Mesenchymal stem cell (in vitro differentiated cells and primary cell): ENCODE measurements at places on chromosomes 4 and X.

DNA sequence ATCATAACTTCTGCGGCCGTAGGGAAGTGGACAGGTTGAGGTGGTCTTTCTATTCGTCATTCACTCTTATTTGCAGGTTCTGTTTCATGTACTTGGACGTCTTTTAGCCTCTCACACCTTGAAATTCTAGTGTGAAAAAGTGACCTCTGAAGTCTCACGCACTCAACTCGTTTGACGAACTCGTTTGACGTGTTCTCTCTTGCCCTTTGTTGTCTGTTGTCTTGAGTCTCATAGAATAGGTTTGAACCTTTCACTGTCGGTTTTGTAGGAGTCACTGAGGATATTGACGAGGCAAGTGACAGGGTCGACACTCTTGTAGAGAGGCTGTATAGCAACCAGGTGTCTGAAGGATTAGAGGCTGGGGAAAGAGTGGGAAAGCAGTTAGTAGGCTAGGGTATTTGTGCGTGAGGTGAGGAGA lies 1.1 kb upstream of the PGRMC2 start:
- DNase-seq, result peak; percentile 47
- H3K36me3 ChIP-seq, result no peaks in the 10 kb centered on the region
- H3K27ac ChIP-seq, result peak overlapping the region; percentile 98
- H3K4me3 ChIP-seq, result peak overlapping the region; percentile 78
- H3K27me3 ChIP-seq, result no peaks in the 10 kb centered on the region

DNA sequence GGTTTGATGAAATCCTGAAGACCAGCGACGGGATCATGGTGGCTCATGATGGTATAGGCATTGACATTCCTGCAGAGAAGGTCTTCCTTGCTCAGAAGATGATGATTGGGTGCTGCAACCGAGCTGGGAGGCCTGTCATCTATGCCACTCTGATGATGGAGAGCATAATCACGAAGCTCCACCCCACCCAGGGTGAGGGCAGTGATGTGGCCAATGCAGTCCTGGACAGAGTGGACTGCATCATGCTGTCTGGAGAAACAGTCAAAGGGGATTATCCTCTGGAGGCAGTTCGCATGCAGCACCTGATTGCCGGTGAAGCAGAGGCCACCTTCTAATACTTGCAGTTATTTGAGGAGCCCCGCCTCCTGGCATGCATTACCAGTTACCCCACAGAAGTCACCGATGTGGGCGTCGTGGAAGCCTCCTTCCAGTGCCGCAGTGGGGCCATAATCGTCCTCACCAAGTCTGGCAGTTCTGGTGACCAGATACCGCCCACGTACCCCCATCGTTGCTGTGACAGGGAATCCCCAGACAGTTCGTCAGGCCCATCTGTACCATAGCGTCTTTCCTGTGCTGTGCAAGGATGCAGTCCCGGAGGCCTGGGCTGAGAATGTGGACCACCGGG lies 140.1 kb downstream of the EDA2R start:
- H3K36me3 ChIP-seq, result no peaks in the 10 kb centered on the region
- no peaks in the 10 kb centered on the region for H3K27me3 ChIP-seq
- no peak overlapping the region for H3K4me3 ChIP-seq
- no peak overlapping the region for H3K27ac ChIP-seq

GRCh38 chrX:10112510-10112909 lies 44.3 kb upstream of the CLCN4 start:
- no peak for DNase-seq
- H3K27me3 ChIP-seq, result peaks cover 5% of the 10 kb centered on the region
- H3K4me1 ChIP-seq, result peaks cover 1% of the 10 kb centered on the region
- H3K27ac ChIP-seq, result no peak overlapping the region

- no peak overlapping the region for H3K27ac ChIP-seq
- H3K36me3 ChIP-seq, result no peaks in the 10 kb centered on the region
- DNase-seq, result no peak
- no peak overlapping the region for H3K4me3 ChIP-seq
Observed at GRCh38 chr4:167035390-167035789, 198.9 kb downstream of the SPOCK3 start.

DNA sequence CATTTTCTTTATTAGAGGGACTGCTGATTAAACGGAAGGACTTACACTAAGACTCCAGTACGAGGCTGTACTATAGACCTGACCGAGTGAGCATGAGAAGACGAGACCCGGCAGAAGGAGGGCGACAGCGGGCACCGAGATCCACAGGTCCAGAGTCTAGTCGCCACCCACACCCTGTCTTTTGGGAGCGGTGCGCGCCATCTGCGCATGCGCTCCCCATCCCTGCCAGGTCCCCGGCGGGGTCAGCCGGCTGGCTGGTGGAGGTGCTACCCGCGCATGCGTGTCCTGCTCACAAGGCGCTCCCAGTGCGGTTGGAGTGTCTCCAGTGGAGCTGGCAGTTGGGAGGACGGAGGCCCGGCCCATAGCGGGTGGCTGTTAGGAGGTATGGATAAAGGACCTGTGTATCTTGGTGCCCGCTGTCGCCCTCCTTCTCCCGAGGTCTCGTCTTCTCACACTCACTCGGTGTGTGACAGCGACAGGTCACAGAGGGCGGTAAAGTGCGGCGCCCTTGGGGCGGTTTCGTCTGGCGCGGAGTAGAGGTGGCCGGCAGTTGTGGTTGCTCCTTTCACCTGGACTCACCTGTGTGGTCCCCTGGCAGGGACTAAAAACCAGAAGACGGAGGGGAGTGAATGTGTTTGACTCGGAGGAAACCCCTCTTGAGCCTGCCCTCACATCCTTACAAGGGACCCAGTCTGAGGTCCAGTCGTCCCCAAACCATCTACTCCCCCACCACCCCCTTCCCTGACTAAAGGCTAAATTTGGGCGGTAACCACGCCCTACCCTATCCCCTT lies 7.6 kb upstream of the HSD17B10 start:
- peak overlapping the region; percentile 26 for H3K4me3 ChIP-seq
- peaks cover 47% of the 10 kb centered on the region for H3K27me3 ChIP-seq
- no peak overlapping the region for H3K27ac ChIP-seq
- H3K36me3 ChIP-seq, result no peaks in the 10 kb centered on the region
- peaks cover 7% of the 10 kb centered on the region for H3K4me1 ChIP-seq

DNA sequence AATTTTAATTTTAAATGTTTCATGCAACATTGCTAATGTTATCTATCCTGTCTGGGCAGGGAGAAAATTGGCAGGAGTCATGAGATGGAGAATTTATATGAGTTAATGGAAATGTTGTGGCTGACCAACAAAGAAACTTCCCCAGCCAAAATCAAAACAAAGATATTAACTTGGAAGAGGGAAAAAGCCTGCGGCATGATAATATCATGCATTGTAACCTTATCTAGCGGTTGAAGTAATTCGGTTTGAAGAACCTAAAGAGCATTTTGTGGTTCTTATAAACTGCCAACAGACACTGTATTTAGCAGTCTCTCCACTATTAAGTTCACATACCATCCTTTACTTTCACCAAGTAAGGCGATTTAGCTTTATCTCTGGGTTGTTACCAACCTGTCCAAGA lies 42.3 kb downstream of the DKK2 start:
- no peaks in the 10 kb centered on the region for H3K27me3 ChIP-seq
- H3K27ac ChIP-seq, result no peak overlapping the region
- no peaks in the 10 kb centered on the region for H3K4me1 ChIP-seq
- H3K4me3 ChIP-seq, result no peak overlapping the region
- no peak for DNase-seq

DNA sequence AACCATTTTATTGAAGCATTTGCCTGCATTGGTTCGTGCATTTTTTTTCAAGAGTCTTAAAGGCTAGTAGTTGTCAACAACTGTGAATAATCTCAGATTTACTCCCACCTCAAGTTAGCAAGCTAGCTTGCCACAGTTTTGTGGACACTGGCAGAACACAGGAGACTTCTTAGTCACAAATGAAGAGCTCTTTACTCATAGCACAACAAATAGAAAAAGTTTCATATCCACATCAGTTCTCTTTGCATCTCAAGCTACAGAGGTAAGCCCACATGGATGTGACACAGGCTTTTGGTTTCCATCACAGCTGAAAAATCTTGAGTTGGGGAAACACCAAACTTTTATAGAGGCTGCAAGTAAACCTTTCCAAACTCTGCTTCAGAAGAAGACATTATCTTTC lies 2315.7 kb upstream of the TENM3 start:
- no peaks in the 10 kb centered on the region for H3K27me3 ChIP-seq
- no peaks in the 10 kb centered on the region for H3K4me1 ChIP-seq
- H3K27ac ChIP-seq, result no peak overlapping the region
- H3K4me3 ChIP-seq, result no peak overlapping the region

DNA sequence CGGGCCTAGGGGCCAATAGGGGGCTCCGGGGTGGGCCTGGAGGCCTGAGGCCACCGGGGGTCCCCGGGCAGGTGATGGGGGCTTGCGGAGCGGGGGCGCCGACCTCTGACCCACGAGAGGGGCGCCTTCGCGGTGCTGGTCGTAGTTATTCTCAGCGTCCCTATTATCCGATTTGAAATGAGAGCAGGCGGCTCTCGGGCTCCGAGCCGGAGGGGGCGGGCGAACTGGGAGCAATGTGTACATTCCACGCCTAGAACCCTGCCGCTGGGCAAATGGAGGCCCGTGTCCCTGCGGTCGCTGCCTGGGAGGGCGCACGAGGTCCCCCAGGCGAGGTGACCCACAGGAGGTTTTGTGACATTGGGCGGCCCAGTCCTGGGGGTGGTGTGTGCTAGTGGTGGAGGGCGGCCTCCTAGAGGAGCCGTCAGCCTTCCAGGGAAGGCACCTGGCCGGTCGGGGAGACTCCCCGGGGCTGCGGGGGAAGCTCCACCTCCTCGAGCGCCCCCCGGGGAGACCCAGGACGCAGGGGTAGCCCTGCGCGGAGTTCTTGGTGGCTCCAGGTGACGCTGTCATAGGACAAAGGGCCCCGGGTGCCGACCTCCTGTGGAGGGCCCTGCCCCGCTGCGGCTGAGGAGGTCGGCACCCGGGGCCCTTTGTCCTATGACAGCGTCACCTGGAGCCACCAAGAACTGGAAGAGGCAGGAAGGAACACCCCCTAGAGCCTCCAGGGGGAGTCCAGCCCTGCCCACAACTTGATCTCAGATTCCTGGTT lies 102.6 kb upstream of the PRKX start:
- peak; percentile 34 for DNase-seq
- no peaks in the 10 kb centered on the region for H3K27me3 ChIP-seq
- H3K4me3 ChIP-seq, result peak overlapping the region; percentile 56
- H3K27ac ChIP-seq, result peak overlapping the region; percentile 35
- H3K4me1 ChIP-seq, result peaks cover 6% of the 10 kb centered on the region
- peaks cover 6% of the 10 kb centered on the region for H3K36me3 ChIP-seq

DNA sequence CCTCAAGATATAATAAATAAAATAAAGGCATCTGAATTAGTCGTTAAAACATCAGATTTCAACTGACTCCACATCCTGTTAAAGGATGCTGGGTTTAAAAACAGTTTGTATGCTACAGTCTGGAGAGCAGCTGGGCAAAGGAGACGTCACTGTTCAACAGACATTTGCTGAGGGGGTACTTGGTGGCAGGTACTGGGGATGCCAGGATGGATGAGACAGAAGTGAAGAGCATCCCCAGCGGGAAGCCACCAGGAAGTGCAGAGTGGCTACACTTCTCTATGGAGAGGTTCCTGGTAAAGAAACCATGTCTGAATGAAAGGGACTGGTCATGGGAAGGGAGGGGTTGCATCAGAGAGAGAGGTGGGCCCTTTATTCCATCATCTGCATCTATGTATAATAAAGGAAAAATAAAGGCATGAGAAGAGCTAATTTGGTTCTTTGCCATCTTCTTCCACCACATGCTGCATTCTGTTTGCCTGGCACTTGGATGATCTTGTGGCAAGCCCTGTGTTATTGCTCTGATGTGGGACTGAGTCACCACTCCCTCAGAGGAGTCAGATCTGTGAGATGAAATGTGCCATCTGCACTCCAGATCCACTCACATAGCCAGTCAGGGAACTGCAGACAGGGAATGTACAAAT lies 145.0 kb downstream of the SOWAHB start:
- no peaks in the 10 kb centered on the region for H3K36me3 ChIP-seq
- H3K4me3 ChIP-seq, result no peak overlapping the region
- peak overlapping the region; percentile 93 for H3K27ac ChIP-seq
- DNase-seq, result peak; percentile 98
- H3K4me1 ChIP-seq, result peaks cover 20% of the 10 kb centered on the region
- no peaks in the 10 kb centered on the region for H3K27me3 ChIP-seq

- peak; percentile 18 for DNase-seq
- H3K36me3 ChIP-seq, result no peaks in the 10 kb centered on the region
- no peak overlapping the region for H3K27ac ChIP-seq
- H3K27me3 ChIP-seq, result no peaks in the 10 kb centered on the region
Observed at GRCh38 chr4:100895556-100896197, 377.9 kb upstream of the EMCN start.

DNA sequence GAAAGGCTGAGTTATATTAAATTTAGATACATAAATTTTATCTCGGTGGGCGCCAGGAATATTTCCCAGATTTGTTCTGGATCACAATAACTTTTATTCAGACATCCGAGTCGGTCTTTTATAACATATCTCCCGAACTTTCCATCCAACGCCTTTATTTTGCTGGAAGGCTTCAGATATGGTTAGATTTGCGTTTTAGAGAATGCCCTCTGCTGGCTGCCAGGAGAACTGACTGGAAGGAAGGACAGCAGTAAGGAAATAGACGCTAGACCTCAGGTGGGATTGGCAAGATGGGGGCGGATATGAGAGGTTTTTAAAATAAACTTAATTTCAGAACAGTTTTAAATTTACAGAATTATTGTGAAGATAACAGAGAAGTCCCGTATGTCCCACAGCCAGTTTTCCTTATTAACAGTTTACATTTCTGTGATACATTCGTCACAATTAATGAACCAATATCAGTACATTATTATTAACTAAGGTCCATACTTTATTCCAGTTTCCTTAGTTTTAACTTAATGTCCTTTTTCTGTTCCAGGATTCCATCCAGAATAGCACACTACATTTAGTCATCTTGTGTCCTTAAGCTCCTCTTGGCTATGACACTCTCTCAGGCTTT lies 4.6 kb upstream of the KANTR start:
- peak; percentile 70 for DNase-seq
- H3K4me1 ChIP-seq, result peaks cover 6% of the 10 kb centered on the region
- no peak overlapping the region for H3K27ac ChIP-seq
- H3K27me3 ChIP-seq, result no peaks in the 10 kb centered on the region
- H3K36me3 ChIP-seq, result peaks cover 34% of the 10 kb centered on the region

GRCh38 chr4:148369919-148370318 lies 72.3 kb downstream of the NR3C2 start:
- H3K4me3 ChIP-seq, result no peak overlapping the region
- no peaks in the 10 kb centered on the region for H3K4me1 ChIP-seq
- no peak for DNase-seq
- H3K27ac ChIP-seq, result no peak overlapping the region

DNA sequence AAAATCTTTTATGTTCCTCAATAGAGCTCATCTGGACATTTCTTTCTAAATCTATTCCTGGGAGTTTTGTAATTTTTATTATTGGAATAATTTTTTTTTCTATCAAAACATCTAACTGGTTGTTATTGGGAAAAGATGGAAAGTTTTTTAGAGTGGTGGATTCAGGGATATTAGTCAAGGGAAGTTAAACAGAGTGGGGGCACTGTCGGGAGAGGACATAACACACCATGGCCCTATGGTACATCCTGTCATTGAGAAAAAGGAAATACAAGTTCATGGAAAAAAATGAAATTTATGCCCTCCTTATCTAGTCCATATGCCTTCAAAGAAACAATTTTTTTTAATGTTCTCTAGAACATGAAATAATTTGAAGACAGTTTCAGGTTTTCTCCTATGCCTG lies 96.3 kb upstream of the TSPAN5 start:
- no peak overlapping the region for H3K4me3 ChIP-seq
- H3K4me1 ChIP-seq, result no peaks in the 10 kb centered on the region
- no peak for DNase-seq
- H3K27me3 ChIP-seq, result no peaks in the 10 kb centered on the region
- no peaks in the 10 kb centered on the region for H3K36me3 ChIP-seq
